Fibroblast of pulmonary artery (primary cell): ENCODE measurements at places on chromosomes 2 and 18.
A peak's percentile ranks its signal among the peaks of the same experiment; 100 is the strongest.

- DNase-seq, result no peak
Measured at GRCh38 chr2:39873586-39873985, 94.5 kb upstream of the THUMPD2 start.

DNA sequence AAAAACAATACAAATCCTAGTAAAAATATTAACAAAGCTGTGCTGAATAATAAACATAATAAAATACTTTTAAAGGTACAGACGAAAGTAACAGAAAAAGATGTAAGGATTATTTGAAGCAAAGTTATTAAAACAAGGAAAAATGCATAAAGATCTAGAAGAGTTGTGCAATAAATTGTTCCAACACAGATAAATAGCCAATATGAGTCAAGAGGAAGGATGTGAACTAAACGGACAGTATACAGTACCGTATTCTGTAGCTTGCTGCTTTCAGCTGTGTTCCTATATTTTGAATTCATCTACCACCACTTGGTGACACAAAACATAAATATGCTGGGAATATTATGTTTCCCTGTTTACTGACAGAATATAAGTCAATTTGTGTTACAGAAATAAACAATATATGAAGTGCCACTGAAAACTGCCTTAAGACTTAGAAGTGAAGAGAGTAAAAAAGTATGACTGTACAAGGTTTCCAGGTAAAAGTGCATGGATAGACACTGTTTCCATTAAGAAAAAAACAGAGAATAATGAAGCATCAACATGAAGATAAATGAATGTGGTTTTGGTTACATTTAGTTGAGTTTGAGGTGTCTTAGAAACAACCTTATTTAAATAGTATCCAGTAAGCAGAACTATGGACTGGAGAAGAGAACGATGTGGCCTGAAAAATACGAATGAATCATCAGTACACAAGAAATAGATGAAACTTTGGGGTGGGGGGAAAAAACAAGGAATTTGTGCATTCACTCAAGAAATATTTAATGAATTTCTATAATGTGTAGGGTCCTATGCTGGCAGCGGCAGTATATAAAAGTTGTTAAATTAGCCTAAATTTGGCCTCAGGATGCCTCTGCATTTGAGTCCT is 13.1 kb downstream of the PPP3R1 start:
- peak; percentile 51 for DNase-seq

DNA sequence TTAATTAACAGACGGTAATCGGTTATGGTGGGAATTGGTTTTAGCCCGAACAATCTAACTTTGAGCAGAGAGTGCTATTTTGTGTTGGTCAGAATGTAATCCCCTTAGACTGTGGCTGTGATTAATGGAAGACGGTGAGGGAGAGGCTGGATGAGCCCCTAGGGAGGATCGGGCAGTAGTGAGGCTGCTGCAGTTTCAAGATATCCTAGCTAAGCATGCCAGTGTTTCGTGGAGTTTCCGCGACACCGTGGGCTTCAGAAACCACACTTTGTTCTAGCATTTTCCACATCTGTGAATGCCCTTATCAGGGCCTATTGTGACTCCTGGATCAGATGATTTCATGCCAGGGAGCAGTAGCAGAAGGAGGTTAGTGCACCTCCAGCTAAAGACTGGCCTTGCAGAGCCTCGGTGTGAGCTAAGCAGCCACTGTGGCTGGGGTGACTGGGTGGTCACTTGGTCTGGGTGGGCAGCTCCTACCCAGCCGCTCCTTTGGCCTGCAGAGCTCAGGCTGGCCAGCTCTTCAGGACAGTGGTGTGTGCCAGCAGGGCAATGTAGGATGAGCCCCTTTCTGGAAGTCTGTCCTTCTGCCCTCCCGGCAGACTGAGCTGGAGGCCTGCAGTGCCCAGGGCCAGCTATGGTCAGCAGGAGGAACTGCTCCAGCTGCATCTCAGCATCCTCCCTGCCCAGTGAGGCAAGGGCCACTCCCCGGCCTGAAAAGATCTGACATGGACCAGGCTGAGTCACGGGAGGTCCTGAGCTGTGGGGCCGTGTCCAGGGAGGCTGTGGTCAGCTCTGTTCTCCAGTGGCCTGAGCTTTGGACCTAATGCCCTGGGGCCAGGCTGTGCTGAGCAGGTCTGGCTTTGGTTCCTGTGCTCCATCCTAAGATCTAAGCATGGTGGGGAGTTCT is 142.6 kb upstream of the GPC1 start:
- no peak for DNase-seq

GRCh38 chr18:32629981-32630700 is 142.7 kb downstream of the KLHL14 start:
- DNase-seq, result no peak

GRCh38 chr2:187446711-187447110 is 1.3 kb downstream of the CALCRL start:
- no peak for DNase-seq

- no peak for DNase-seq
Measured at GRCh38 chr2:215110918-215111317, 27.5 kb downstream of the ABCA12 start.

DNA sequence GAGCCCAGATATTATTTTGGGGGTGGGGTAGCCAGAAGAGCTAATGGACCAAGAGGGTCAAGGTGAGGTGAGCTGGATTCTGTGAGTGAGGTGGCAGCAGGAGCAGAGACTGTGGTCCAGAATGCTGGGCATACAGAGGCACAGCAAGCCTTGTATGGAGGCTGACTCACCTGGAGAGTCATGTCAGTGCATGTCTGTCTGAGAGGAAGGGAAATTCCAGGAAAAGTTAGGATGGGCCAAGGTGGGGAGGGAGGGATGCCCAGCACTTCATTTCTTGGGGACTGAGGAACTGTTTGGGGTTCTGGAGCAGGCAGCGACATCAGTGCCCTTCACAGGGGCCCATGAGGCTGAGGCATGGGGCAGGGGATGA is 21.1 kb downstream of the PER2 start:
- DNase-seq, result no peak

GRCh38 chr2:207833251-207833751 is 63.6 kb upstream of the FZD5 start:
- DNase-seq, result no peak

DNA sequence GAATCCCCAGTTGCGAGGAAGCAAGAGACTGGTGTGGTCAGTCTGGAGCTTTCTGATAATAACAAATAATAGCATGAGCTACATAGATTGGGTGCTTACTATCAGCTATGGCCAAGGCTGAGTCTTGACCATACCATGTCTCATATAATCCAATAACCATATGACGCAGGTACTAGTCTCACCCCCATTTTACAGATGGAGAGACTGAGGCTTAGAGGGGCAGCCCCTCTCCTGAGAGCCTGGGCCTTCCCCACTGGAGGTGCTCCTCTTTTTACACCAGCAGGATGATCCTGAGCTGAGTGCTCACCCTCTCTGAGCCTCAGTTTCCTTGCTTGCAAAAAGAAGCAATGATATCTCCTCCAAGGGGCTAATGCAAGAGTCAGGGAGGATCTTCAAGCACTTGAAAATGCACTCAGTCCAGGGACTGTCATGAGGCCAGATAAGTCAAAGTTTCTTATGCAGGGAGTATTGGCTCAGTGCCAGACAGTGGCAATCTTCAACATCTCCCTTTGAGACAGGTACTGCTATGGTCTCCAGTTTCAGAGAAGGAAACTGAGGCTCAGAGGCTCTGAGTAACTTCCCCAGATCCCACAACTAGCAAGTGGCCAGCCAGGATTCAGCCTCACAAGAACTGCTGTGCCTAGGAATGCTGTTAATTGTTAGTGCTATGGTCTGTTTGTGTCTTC is 149.7 kb downstream of the TFCP2L1 start:
- DNase-seq, result no peak

DNA sequence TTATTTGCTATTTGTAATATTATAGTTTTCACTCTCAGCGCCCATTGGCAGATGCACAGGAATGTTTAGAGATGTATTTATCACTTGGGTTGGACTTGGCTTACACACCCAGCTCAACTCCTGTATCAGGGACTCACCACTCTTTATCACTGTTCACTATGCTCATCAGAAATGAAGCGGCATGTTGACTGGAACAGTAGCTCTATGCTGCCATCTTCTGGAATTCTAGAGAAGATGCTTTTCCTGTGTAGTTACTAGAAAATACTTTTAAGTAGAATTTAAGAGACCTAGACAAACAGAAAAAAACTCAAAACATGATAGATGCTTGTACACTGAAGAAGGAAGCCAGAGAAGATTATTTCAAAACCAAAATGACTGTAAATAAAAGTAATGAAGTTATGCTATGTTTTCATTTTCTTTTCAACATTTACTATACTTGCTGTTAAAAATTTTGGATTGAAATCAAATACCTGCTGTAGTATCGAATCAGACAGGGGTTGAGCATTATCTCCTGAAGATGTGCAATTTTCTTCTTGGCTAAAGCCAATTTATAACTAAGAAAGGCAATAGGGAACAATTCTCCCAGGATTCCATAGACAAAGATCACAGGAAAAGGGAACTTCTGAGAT is 47.4 kb upstream of the NXPH2 start:
- DNase-seq, result peak; percentile 81

DNA sequence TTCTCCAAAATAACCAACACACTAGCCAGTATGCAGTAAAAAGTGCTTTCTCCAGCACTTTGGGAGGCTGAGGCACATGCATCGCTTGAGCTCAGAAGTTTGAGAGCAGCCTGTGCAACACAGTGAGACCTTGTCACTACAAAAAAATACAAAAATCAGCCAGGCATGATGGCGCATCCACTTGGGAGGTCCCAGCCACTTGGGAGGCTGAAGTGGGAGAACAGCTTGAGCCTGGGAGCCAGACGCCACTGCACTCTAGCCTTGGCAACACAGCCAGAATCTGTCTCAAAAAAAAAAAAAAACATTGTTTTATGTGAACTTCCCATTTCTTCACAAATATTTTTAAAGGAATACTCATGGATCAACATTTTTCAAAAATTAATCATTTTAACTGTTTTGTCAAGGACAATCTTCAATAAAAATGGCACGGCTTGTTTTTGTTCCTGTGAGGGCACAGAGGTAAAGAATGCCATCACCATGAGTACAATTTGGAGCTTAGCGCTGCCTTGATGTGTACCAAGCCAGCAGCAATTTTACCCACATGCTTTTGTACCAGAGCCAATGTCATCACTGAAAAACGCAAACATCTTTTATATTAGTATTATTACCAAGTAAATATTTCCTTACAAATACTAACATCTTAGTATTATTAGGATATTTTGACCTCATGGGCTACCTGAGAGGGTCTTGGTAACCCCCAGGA is 26.7 kb downstream of the RAB1A start:
- no peak for DNase-seq

DNA sequence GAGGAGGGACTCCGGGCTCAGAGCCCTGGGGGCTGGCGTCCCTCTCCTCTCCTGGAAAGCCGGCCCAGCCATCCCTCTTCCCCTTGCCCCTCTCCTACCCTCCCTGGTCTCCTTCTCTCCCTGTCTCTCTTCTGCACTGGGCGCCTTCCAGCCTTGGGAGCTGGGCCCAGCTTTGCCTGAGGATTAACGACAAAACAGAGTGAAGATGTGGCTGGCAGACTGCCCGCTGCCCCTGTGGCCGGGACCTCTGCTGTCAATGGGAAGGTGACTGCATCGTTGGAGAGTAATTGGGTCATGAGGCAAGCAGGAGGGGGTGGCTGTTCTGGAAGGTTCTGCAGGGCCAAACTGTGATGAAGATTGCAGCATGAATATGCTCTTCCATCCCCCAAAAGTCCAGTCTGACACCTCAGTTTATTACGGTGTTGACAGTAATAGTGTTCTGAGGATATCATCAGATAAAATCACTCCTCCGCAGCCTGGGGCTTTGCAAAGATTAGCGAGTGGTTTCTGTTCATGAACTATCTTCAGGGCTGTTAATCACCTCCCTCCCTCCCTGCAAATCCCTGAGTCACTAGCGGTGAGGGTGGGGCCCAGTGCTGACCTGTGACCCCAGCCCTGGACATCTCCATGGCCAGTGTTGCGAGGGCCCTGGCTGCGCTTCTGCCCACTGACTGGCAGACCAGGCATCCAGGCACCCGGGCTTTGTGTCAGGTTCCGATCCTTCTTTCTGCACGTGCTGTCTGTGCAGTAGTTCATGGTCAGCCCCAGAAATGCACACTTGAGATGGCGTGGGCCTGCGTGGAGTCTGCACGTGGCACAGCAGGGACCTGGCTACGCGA is 23.0 kb downstream of the RTP5 start:
- no peak for DNase-seq

- DNase-seq, result peak; percentile 52
Measured at GRCh38 chr2:46275995-46276394, 21.2 kb upstream of the EPAS1 start.

- DNase-seq, result no peak
Measured at GRCh38 chr2:29375843-29376242, 260.6 kb downstream of the CLIP4 start.

GRCh38 chr2:60544954-60545560 is 8.4 kb downstream of the BCL11A start:
- DNase-seq, result no peak

GRCh38 chr2:157468931-157469708 is 25.2 kb upstream of the CYTIP start:
- DNase-seq, result peak; percentile 62

- peak; percentile 79 for DNase-seq
Measured at GRCh38 chr18:22318745-22319407, 98.8 kb downstream of the CTAGE1 start.

DNA sequence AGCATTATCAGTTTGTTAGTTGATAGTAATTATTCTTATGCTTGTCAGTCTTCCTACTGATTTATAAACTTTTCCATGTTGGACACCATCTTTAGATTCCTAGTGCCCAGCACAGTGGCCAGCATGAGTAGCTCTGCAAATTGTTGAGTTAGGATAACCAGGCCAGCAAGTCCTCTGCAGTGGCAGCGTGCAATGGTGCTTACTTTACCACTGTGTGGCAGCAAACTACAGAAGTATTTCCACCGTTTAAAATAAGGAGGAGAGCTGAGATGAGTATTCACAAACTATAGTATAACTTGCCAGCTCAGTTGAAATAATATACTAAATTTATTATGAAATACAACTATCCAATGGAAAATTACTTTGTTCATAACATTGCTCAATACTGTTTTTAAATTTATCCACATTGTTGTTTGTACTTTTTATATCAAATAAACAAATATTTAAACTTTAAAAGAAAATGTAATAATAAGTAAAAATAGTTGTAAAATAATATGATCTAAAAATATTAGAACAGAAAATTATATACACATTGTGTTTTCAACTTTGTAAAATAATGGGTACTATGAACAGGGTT is 9.3 kb upstream of the THADA start:
- DNase-seq, result peak; percentile 72

- no peak for DNase-seq
Measured at GRCh38 chr18:55001394-55002024, 42.2 kb upstream of the CCDC68 start.

DNA sequence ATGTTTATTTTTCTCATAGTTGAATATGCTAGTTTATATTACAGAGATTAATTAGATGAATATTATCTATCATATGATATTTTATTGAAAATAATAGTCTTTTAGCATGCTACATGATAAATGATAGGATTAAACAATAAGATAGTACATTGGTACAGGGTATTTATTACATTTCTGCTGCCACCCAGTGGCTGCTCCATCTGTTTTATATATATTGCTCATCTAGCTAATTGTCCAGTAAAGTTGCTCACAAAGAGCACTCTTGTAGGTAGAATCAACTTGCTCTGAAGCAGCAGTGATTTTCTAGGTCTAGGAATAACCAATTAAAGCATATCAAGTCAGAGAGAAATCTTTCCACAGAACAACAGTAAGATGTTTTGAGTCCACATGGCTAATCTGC is 183.3 kb downstream of the ASXL3 start:
- DNase-seq, result peak; percentile 37
